ENCODE measurements at places on chromosomes 7 and 10. TPM values are rescaled to one million over a fixed set of nuclear protein-coding genes. Genes with fewer than 3 reads are reported as not detected.

TAC1 gene
- total RNA-seq = not detected

DNA sequence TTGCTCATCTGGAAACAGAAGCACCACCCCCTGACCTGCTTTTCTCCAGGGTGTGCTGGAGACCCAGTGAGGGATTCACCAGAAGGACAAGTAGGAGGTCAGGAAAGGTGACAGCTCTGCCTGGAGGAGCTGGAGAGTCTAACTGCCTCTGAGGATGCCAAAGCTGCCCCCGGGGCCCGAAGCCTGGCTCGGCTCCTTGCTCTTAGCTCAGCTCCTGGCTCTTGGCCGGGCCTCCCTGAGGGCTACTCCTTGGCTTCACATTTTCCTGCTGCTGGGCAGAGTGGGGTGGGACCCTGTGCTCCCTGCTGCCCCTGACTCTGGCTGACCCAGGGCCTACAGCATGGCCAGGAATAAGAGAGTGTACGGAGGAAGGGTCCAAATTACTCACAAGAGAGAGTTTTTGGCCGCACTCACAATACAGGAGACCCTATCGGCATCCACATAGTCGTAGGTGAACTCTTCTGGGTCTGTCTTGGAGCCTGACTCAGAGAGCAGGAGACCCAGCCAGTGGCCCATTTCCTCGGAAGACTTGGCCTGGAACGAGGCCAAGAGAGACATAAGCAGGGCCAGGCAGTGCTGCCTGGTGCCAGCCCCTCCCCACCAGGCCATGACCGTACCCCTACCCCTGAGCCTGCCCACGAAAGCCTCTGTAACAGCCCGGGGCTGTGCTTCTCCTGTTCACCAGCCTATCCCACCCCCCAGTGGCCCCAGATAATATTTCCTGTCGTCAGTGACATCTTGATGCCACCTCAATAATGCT lies 63.1 kb downstream of the VWA2 start:
- peaks cover 16% of the 10 kb centered on the region for H3K4me1 ChIP-seq
- no peak for DNase-seq
- no peaks in the 10 kb centered on the region for H3K27me3 ChIP-seq
- no peaks in the 10 kb centered on the region for H3K36me3 ChIP-seq

GRCh38 chr7:140121326-140121725 lies 55.5 kb downstream of the KDM7A start:
- H3K36me3 ChIP-seq = no peaks in the 10 kb centered on the region
- no peak for DNase-seq
- no peaks in the 10 kb centered on the region for H3K4me1 ChIP-seq

DNA sequence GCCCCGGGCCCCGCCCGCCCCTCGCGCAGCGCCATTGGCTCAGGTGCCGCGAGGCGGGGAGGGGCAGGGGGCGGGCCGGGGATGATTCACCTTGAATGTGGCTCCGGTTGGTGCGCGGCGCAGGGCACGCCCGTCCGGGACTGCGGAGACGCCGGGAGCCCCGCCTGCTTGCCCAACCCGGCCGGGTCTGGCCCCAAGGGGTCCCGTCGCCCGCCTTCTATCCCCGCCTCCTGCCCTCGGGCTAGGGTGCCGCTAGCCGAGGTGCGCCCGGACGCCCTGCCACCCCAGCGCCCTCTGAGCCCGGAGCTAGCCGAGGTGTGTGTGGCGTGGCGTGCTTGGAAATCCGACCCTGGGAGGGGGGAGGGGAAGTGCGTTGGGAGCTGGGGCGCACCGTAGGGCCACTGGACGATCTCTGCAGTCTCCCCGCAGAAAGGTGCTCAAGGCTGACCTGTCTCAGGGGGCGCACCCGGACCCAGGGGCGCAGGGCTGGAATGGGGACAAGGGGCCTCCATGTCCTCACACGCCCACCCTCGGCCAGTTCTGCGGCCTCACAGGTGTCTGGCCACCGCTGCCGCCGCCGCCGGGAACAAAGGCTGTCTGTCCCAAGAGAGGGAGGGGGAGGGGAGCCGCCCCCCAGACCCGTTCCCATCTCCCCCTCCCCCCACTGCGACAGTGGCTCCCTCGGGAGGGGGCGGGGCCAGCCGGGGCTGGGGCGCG lies 168.9 kb downstream of the NRF1 start:
- peak; percentile 51 for DNase-seq
- peaks cover 34% of the 10 kb centered on the region for H3K27me3 ChIP-seq
- H3K36me3 ChIP-seq = no peaks in the 10 kb centered on the region
- peaks cover 27% of the 10 kb centered on the region for H3K4me1 ChIP-seq
- peak overlapping the region; percentile 54 for H3K4me3 ChIP-seq
- no peak overlapping the region for H3K27ac ChIP-seq

ATP6V0E2 gene
- total RNA-seq = 3.9 TPM

- H3K36me3 ChIP-seq = no peaks in the 10 kb centered on the region
- H3K27me3 ChIP-seq = no peaks in the 10 kb centered on the region
- H3K4me1 ChIP-seq = no peaks in the 10 kb centered on the region
- H3K4me3 ChIP-seq = no peak overlapping the region
- no peak overlapping the region for H3K27ac ChIP-seq
- DNase-seq = no peak
Observed at GRCh38 chr10:58373442-58373827, 11.8 kb upstream of the TFAM start.

PNLIPRP1 gene
- total RNA-seq = not detected

- H3K4me1 ChIP-seq = peaks cover 11% of the 10 kb centered on the region
- H3K27me3 ChIP-seq = no peaks in the 10 kb centered on the region
- H3K36me3 ChIP-seq = peaks cover 13% of the 10 kb centered on the region
- H3K4me3 ChIP-seq = no peak overlapping the region
Observed at GRCh38 chr10:60878224-60878623, 65.8 kb downstream of the RHOBTB1 start.

DNA sequence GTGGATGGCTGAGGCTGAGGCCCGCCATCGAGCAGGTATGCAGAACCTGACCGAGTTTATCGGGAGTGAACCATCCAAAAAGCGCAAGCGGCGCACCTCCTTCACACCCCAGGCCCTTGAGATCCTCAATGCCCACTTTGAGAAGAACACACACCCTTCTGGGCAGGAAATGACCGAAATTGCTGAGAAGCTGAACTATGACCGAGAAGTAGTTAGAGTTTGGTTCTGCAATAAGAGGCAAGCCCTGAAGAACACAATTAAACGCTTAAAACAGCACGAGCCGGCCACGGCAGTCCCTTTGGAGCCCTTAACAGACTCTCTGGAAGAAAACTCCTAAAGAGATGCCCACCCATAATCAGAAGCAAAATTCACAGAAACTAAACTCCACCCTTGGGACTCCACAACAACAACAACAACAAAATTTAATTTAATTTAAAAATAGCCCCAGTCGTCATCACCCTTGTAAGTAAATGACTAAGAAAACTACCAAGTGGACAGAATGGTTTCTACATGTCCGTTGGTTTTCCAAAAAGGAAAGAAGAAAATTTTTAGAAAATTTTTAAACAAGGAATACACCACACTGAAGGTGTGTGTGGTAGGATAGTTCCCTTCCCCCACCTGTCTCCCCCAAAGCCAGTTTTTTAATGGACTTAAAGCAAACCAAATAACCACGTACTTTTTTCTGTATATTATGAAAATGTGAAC lies 101.7 kb upstream of the YAE1 start:
- DNase-seq = no peak
- H3K4me3 ChIP-seq = no peak overlapping the region
- H3K27me3 ChIP-seq = no peaks in the 10 kb centered on the region
- no peaks in the 10 kb centered on the region for H3K36me3 ChIP-seq
- peak overlapping the region; percentile 26 for H3K27ac ChIP-seq

DNA sequence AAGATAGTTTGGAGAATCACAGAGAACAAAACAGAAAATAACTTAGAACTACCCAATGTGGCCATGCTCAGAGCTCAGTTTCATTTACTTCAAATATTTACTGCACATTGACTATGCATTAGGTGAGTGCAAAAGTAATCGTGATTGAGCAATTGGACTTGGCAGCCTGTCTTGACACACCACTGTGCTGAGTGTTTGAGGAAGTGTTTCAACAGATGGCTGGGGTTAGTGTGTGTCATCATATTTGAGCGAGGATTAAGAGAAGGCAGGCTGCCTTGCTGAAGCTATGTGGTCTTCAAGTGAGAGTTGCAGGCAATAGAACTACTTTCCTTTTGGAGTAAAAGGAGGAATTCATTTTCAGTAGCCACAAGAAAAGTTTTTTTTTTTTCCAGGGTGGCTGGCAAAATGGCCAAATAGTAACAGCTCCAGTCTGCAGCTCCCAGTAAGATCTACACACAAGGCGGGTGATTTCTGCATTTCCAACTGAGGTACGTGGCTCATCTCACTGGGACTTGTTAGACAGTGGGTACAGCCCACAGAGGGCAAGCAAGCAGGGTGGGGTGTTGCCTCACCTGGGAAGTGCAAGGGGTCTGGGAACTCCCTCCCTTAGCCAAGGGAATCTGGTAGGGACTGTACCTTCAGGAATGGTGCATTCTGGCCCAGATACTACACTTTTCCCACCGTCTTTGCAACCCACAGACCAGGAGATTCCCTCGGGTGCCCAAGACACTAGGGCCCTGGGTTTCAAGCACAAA lies 37.6 kb downstream of the AKR1C4 start:
- H3K27me3 ChIP-seq = no peaks in the 10 kb centered on the region
- H3K27ac ChIP-seq = no peak overlapping the region
- H3K4me3 ChIP-seq = no peak overlapping the region
- no peaks in the 10 kb centered on the region for H3K4me1 ChIP-seq

GRCh38 chr7:50660040-50660829 lies 95.0 kb upstream of the DDC start:
- H3K4me1 ChIP-seq = peaks cover 12% of the 10 kb centered on the region
- DNase-seq = peak; percentile 31
- no peaks in the 10 kb centered on the region for H3K36me3 ChIP-seq

- peak overlapping the region; percentile 82 for H3K4me3 ChIP-seq
- peaks cover 30% of the 10 kb centered on the region for H3K36me3 ChIP-seq
- no peaks in the 10 kb centered on the region for H3K27me3 ChIP-seq
- peak overlapping the region; percentile 74 for H3K27ac ChIP-seq
- peak; percentile 6 for DNase-seq
Observed at GRCh38 chr7:133081119-133081598, 731 bp downstream of the CHCHD3 start.

DNA sequence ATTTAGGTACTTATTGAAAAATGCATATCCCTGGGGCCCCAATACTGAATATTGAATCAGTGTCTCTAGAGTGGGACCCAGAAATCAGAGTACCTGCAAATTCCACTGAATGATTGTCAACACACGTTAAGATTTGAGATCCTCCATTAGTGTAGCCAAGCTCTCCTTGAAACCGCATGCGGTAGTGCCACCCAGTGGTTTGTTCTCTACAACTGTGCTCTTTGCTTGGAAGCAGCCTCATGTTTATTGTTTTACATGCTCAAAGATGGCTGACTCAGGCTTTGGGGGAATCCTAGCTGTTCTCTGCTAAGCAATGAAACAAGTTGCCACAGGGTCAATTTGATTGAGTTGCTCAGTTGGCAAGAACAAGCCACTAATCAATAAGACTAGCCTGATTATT lies 340.2 kb upstream of the CELF2 start:
- no peaks in the 10 kb centered on the region for H3K4me1 ChIP-seq
- no peak overlapping the region for H3K27ac ChIP-seq
- no peaks in the 10 kb centered on the region for H3K27me3 ChIP-seq
- no peaks in the 10 kb centered on the region for H3K36me3 ChIP-seq
- no peak overlapping the region for H3K4me3 ChIP-seq
- no peak for DNase-seq

DNA sequence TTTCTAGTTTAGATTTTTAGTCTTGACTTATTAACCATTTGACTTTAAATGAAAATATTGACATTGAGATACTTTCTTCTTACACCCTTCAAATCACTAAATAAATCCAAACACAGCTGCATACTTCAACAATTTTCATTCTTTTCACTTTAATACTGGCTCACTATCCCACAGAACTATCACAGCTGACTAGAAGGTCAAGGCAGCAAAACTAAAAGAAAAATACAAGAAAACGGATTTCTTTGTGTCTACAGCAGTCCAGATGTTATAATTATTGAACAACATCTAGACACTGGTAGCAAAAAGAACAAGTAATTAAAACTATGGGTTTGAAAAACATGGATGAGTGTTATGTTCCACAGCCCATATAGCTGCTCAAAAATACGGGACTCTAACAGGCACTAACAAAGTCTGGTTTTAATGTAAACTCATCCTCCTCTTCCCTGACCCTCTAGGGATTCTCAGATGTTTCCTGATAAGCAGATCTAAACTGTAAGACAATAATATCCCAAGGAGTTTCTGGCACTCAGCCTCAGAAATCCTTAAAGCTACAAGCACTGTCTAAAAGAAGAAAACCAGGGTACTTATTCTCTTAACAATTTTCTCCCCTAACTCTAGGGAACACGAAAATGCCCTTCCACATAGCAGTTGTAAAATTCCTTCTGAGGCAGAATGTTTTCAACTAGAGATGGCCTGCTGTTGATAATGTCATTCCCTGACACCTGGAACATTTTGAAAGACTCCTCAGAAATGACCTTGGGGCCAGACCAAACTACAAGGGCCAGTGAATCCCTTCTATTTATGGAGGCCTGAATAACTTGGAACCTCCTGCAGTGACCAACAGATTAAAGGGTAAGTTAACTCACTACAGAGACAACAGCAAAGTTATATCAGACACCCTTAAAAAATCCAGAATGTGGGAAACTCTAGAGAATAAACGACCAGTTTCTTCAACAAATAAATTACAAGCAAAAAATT lies 12.8 kb downstream of the DNMBP start:
- no peak for DNase-seq
- H3K4me1 ChIP-seq = peaks cover 54% of the 10 kb centered on the region
- no peak overlapping the region for H3K4me3 ChIP-seq
- peaks cover 8% of the 10 kb centered on the region for H3K36me3 ChIP-seq
- peak overlapping the region; percentile 1 for H3K27ac ChIP-seq

- no peak overlapping the region for H3K27ac ChIP-seq
- no peaks in the 10 kb centered on the region for H3K36me3 ChIP-seq
- DNase-seq = no peak
- no peaks in the 10 kb centered on the region for H3K4me1 ChIP-seq
- H3K4me3 ChIP-seq = no peak overlapping the region
Observed at GRCh38 chr7:122588621-122589020, 110.3 kb downstream of the RNF133 start.

CRYGN gene
- total RNA-seq = not detected

NDUFA5 gene
- 57.9 TPM for total RNA-seq

DNA sequence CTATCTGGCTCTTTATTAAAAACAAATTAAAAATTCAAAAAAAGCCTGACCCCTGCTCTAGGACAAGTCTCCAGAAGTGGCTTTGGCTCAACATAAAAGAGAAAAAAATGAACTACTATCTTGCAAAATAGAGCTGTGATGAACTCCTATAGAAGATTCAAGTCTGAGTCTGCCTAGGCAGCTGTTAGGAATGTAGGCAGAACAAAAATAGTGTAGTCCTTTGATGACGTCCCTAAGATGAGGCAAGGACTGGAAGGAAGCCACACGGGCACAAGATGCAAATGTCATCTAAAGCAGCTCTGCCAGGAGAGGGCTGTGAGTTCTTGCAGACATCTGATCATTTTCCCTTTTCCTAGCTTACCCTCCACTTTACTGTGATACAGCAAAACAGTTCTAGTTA lies 20.5 kb downstream of the ASNS start:
- no peaks in the 10 kb centered on the region for H3K4me1 ChIP-seq
- H3K27ac ChIP-seq = no peak overlapping the region
- no peak overlapping the region for H3K4me3 ChIP-seq
- H3K27me3 ChIP-seq = no peaks in the 10 kb centered on the region
- DNase-seq = no peak

TMEM236 gene
- total RNA-seq = not detected

CUZD1 gene
- 2.0 TPM for total RNA-seq
